Ammon's horn (tissue), 1 donor: ENCODE measurements at places on chromosomes 2 and 18.
A peak's percentile ranks its signal among the peaks of the same experiment; 100 is the strongest.

DNA sequence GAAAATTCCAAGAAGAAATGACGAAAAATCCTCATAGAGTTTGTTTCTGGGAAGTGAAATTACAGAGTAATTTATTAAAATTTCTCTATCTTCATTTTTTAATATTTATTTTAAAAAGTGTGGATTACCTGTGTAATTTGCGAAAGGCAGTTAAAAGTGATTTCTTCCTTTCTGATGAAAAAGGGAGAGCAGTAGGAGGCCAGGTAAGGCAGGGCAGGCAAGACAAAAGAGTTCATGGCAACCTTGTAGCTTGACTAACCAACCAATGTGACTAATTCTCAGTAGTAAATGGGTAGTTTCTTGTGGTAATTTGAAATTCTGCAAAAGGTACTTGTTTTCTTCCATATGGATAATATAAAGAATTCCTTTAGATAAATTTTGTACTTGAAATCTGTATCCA is 34.9 kb upstream of the COL5A2 start:
- no peak for DNase-seq

GRCh38 chr2:98674233-98674964 is 56.5 kb downstream of the MGAT4A start:
- DNase-seq = no peak

DNA sequence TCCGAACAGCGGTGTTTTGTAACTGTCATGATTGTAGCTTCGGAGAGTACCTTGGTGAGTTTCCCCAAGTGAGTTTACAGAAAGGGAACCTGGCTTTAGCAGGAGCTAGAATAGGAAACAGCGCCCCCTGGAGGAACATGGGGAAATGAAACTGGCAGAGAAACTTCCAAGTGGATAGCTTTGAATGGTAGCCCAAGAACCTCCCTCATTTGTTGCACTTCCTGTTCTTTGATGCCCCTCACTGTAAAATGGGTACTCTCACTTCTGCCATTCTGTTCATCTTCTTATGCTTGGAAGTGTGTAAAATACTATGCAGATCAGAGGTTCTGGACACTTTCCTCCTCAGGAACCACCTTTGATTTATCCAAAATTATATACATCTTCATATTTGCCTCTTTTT is 36.2 kb downstream of the CHST10 start:
- DNase-seq = peak; percentile 83

GRCh38 chr2:177998006-177998405 is 74.6 kb downstream of the PDE11A start:
- no peak for DNase-seq

GRCh38 chr2:224042191-224042696 is 3.2 kb upstream of the SERPINE2 start:
- DNase-seq = peak; percentile 81

DNA sequence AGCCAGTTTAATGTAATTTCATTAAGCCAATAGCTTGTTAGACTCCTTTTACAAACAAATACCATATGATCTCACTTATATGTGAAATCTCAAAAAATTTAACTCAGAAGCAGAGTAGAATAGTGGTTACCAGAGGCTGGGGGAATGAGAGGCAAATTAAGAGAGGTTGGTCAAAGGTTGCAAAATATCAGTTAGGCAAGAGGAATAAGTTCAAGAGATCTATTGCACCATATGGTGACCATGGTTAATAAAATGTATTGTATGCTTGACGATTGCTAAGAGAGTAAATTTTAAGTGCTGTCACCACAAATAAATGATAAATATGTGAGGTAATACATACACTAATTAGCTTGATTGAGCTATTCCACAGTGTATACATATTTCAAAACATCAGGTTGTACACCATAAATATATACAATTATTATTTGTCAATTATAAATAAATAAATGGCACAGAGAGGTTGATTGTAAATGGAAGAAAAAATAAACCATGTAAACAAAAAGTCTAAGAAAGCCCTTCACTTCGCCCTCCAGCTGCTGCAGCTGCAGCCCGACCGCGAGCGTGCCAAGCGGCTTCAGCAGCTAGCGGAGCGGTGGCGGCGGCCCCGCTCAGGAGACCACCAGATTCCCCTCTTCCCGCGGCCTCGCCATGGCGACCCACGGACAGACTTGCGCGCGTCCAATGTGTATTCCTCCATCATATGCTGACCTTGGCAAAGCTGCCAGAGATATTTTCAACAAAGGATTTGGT is 23.0 kb upstream of the ACTR2 start:
- peak; percentile 22 for DNase-seq

GRCh38 chr18:41058351-41059125 is 896.5 kb upstream of the PIK3C3 start:
- no peak for DNase-seq
